ENCODE measurements at places on chromosomes 12 and 14.

GRCh38 chr12:95583933-95584332 lies 32.7 kb upstream of the USP44 start:
- no peak for DNase-seq

DNA sequence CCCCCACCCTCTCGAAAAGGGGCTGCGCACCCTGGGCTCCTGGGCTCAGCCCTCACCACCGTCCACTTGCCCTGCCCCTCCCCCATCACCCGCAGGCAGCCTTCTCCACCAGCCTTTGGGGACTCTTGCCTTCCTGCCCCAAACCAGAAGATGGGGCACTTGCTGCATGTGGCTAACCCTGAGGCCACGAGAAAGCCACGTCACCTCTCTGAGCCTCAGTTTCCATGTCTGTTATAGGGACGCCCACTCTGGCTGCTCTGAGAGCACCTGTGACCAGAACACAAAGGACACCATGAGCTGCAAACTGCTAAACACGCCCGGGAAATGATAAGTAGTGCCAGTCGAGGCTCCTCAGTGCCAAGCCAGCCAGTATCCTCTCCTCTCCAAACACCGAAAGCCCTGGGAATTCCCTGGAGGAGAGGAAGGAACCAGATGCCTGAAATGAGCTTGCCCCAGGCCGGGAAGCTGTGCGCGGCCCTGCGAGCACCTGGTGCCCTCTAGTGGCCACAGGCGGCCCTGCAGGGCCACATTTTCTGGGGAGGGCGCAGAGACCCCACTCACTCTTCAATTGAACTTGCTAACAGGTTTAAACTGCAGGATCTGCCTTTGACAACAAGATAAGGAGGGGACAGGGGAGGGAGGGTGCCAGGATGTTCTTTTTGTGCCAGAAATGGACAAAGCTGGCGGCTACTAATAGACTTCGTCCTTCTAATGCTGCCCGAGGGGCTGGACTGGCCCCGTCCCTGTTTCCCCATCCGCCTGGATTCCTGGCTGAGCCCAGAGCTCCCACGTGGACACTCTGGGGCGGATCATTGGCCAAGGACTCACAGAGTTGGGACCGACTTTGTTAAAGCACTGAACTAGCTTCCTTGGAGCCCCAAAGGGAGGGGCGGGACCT lies 10.2 kb upstream of the SERPINA9 start:
- peak; percentile 70 for DNase-seq

DNA sequence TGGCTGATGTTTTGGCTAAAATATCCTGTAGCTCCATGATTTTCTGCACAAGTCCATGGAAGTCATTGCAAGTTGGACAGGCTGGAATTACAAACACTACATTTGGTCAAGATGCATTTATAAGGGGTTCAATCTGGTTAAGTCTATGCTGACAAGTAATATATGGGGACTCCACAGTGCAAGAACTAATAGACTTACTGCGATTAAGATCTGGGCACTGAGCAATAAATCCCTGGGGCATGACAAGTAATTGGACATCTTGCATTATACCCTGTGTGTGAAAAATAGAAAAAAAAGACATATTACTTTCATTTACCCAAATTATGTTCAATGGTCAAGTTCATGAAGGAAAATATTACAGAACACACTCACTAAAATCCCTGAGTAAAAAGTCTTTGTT lies 99.1 kb downstream of the NELL2 start:
- no peak for DNase-seq

GRCh38 chr14:36161776-36162175 lies 14.7 kb downstream of the PTCSC3 start:
- no peak for DNase-seq

GRCh38 chr14:59309291-59309900 lies 120.9 kb downstream of the DAAM1 start:
- peak; percentile 57 for DNase-seq

DNA sequence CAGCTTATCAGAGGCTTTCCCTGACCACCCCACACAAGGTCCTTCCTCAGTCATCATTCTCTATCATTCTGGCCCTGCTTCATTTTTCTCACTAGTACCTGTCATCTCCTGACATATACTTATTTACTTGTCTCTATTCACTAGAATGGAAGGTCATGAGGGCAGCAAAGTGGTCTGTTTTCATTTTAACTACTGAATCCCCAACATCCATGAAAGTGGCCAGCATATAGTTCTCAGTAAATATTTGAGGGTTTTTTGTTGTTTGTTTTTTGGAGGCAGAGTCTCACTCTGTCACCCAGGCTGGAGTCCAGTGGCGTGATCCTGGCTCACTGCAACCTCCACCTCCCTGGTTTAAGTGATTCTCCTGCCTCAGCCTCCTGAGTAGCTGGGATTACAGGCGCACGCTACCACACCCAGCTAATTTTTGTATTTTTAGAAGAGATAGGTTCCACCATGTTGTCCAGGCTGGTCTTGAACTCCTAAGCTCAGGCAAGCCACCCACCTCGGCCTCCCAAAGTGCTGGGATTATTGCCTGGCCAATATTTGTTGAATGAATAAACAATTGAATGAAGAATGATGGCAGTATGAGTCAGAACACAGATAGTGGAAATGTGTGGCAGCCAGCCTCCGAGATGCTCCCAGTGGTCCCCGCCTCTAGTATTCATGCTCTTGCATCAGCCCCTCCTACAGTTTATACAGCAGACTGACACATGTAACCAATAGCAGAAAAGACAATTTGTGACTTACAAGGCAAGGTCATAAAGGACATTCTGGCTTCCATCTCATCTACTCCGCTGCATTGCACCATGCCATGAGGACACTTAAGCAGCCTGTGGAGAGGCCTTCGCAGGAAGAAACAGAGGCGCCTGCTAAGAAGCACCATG lies 7.0 kb upstream of the ANO6 start:
- peak; percentile 61 for DNase-seq

- DNase-seq: peak; percentile 73
Measured at GRCh38 chr14:49946320-49947141, 53.6 kb downstream of the ARF6 start.

DNA sequence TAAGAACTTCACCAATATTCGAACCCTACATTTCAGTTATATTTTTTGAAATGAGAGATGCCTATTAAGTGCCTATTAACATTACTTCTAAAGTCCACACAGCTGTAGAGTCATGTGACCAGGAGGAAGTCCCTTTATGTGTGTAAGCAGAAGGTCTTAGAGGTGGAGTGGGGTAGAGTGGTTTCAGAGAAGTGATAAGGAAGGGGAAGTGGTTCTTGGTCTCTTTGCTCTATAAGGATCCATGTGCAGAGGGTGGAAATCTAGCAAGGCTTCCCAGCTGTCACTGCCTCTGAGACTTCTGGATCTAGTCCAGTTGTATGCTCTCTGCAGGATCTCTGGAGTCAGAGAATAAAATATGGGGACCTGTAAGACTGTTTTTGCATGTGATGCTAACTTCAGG lies 673.9 kb downstream of the FLRT2 start:
- DNase-seq: no peak

DNA sequence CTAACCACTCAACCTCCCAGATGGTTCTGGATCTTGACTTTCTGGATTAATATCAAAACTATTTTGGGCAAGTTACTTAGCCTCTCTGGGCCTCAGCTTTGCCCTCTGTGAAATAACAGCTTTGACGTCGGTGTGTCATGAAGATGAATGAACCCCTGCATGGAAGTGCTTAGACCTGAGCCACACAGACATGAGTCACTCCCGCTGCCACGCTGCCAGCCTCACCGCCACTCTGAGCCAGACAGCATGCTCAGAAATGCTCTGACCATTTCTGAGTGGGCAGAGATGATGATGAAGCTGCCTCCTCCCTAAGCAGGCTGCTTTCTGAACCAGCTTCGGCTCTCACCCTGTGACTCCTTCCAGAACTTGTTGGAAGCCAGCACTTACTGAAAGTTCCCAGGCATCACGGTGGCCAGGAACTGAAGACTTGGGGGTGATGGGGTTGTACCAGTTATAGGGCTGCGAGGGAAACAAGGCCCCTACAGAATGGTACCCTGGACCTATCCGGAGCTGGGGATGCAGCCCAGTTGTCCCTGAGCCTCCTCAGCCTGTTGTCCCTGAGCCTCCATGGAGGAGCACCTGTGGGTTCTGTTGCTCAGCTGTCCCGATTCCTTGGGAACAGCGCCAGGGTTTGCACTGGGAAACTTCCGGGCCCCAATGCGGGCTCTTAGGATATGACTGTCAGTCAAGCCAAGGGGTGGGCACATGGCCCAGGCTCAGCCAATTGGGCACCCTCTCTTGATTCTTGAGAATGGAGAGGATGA lies 2.0 kb upstream of the CCDC197 start:
- DNase-seq: peak; percentile 28

GRCh38 chr12:69751476-69751875 lies 12.8 kb downstream of the RAB3IP start:
- no peak for DNase-seq

DNA sequence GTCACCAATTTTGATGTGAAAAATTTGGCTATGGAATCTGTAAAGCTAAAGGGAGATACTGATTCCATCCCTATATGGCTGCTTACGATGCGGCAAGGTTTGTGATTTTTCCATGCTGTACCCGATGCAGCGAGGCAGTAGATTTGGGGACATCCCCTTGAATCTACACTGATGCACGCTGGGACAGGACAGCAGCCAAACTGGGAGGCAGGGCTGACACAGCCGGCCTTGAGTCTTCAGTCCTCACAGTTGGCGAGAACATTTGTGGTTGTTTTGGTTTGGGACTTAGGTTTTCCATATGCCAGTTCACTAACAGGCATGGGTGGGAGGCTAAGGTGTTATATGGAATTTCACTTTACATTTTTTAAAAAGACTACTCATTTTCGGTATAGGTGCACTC lies 3.8 kb downstream of the GALNT16 start:
- DNase-seq: no peak

GRCh38 chr12:87201598-87201997 lies 827.6 kb downstream of the C12orf50 start:
- peak; percentile 1 for DNase-seq

- no peak for DNase-seq
Measured at GRCh38 chr12:6198556-6198955, 1.6 kb upstream of the CD9 start.

GRCh38 chr12:33547084-33547483 lies 107.5 kb upstream of the SYT10 start:
- DNase-seq: no peak

DNA sequence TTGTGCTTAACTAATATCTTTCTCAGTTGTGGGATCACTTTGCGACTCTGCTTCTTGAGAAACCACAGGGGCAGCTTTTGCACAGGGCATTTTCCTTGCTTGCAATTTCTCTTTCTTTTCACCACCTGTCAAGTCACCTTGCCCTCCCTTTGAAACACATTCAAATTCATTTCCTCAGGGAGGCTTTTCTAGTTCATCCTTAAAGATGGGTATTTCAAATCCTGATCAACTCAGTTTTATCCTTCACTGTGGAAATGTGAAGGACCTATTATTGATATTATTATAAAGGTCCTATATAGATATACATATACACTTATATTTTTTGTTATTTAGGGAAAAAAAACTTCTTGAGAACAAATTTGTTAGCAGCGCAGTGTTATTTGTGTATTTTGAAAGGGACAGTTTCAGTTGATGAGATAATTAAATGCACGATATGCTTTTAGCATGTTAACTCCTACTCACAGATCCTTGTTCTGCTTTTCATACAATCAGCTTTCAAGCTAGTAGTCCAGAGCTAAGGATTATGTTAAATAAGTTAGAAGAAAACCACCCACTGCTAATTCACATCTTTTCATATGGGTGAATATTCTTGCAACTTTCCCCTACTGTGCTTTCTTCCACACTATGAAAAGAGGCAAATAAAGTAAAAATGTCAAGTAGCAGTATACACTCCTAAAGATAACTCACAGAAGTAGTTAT lies 501.4 kb upstream of the RGS6 start:
- no peak for DNase-seq

- peak; percentile 14 for DNase-seq
Measured at GRCh38 chr14:76500011-76500410, 124.1 kb downstream of the ESRRB start.

- no peak for DNase-seq
Measured at GRCh38 chr12:57118711-57119271, 7.6 kb upstream of the STAT6 start.

DNA sequence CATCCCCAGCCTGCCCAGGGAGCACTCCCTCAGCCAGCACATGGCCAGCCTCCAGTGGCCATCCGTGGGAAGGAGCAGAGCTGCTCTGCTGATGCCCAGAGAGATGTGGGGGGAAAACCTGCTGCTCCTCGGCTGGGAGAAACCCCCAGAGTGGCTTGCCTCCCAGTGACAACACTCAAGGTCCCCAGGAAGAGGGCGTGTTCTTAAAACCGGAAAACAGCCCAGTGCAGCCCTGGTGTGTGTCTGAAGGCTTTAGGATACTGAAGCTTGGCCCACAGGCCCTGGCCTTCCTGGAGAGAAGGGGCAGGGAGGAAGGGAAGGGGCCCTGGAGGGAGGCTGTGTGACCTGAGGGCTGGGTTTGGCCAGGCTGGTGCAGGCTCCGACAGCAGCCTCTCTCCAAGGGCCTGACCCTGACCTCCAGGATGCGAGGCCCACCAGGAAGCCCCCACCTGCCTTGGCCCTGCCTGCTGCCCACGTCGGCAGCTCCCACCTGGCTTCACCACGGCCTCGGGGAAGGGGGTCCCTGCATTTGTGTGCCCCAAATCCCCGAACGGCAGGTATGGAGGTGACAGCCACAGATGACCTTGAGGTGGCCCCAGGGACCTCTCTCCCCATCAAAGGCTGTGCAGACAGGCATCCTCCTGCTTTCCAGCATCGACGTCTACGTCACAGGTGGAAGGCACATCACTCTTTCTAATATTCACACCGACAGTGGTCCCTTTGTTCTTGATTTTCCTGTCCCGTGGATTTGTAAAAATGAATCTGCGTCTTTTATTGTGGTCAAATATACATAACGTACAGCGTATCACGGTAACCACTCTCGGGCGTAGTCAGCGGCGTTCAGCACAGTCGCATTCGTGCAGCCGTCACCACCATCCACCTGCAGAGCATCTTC lies 190.0 kb upstream of the C14orf180 start:
- no peak for DNase-seq

- DNase-seq: no peak
Measured at GRCh38 chr12:132446633-132447326, 43.2 kb upstream of the FBRSL1 start.

DNA sequence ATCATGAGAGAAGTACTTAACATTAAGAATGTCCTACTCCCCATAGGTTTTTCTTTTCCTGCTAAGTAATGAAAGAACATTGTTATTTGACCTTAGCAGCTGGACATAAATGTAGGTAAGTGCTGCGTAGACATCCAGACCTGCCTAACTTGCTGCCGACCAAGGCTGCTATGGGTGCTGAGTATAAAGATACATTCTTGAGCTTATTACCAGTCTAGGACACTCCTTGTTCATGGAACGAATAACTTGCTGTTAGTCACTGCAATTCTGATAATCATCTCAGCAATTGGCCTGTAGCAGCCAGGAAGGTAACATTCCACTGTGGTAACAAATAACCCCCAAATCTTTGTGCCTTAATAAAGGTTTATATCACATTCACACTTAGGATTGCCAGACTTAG lies 478.1 kb downstream of the VRK1 start:
- no peak for DNase-seq

DNA sequence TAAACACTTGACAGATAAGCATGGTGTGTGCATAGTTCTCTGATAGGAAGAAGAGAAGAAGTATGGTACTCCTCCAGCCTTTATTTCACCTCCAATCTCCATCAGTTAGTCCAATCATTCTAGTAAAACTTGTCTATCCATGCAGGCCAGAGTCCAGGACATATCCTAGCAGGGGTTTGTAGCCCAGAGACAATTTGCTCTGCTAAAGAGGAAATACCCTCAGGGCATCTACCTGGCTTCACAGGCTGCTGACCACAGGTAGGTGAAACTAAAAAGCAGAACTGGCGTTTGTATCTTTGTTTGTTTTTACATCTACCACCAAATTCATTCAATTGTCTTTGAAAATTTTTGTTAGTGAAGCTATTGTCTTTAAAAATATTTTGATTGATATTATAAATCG lies 717.6 kb downstream of the FSCB start:
- no peak for DNase-seq

- no peak for DNase-seq
Measured at GRCh38 chr14:104576970-104577332, 2.6 kb upstream of the C14orf180 start.
